ENCODE measurements at places on chromosomes 4 and X. TPM values are rescaled to one million over a fixed set of nuclear protein-coding genes. Genes with fewer than 3 reads are reported as not detected.

The S100P gene
- total RNA-seq, result not detected

DNA sequence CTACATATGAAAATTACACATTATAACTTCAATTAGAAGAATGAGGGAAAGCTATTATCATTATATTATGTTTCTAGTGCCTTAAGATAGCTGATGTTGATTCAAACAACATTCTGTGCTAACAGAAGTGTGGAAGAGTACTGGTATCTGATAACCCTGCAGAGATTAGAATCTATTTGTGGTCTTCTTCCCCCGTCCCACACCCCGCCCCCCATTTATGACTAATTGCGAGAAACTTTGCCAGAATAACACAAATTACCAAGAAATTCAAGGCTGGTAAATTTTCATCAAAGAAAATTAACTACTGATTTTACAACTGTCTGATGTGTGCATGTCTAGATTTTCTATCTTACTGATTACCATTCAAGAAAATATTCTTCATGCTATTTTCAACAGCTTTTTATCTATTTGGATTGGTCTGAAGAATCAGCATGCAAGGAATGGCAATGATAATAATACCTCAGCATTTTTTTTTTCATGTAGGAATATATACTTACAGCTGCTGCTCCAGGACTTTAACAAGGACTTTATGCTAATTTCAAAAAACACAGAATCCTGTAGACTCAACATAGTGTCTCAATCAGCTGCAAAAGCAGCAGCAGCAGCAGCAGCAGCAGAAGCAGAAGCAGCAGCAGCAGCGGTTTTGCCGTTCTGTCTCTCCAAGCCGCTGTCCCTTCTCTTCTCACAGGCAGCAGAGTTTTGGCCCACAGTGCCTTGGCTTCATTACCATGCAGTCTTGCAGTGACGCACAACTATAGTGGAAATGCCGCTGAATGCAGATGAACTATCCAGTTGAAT lies 126.7 kb downstream of the FRYL start:
- DNase-seq, result no peak
- H3K4me3 ChIP-seq, result no peak overlapping the region
- H3K4me1 ChIP-seq, result peaks cover 13% of the 10 kb centered on the region
- peaks cover 14% of the 10 kb centered on the region for H3K36me3 ChIP-seq
- H3K27ac ChIP-seq, result no peak overlapping the region

DNA sequence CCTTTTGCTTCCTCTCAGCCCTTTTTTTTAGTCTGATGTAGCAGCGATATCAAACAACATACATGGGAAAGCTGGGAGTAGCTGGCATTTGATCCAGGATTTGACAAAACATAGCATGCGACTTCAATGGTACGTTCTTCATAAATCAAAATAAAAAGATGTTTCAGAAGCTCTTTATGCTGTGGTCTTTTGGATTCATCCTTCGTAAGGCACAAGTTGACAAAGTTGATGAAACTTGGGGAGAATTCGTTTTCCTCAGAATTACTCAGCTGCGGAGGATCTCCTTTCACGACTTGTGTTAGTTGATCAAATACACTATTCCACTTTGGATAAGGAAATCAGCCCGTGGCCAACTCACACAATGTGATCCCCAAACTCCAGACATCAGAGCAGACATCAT lies 38.1 kb upstream of the CHIC1 start:
- no peaks in the 10 kb centered on the region for H3K36me3 ChIP-seq
- H3K27me3 ChIP-seq, result no peaks in the 10 kb centered on the region
- no peak for DNase-seq
- no peak overlapping the region for H3K27ac ChIP-seq
- H3K4me1 ChIP-seq, result no peaks in the 10 kb centered on the region

DNA sequence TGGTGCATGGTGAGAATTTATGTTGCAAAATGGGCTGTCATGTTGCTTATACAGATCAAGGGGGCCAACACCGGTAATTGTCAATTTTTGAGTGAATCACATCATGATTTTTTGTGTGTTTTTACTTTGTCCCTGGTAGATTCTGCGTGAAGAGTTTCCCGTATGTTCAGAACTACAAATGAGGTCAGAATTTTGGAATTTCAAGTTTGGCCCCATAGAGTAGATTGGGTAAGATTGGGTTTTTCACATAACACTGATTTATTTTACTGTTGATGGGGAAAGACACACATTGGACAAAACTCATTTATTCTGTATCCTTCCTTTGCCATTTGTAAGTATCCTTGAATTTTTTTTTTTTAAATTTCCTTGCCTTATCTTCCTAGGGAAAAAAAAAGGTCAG lies 158.5 kb upstream of the MXRA5 start:
- H3K27me3 ChIP-seq, result no peaks in the 10 kb centered on the region
- H3K27ac ChIP-seq, result no peak overlapping the region
- no peak for DNase-seq
- no peak overlapping the region for H3K4me3 ChIP-seq
- H3K4me1 ChIP-seq, result no peaks in the 10 kb centered on the region
- H3K36me3 ChIP-seq, result no peaks in the 10 kb centered on the region

GRCh38 chr4:157315968-157316367 lies 95.4 kb downstream of the GRIA2 start:
- no peaks in the 10 kb centered on the region for H3K36me3 ChIP-seq
- no peak overlapping the region for H3K27ac ChIP-seq
- H3K27me3 ChIP-seq, result no peaks in the 10 kb centered on the region
- DNase-seq, result no peak
- H3K4me1 ChIP-seq, result no peaks in the 10 kb centered on the region
- no peak overlapping the region for H3K4me3 ChIP-seq
